ENCODE measurements at places on chromosomes 16 and 17.
A peak's percentile ranks its signal among the peaks of the same experiment; 100 is the strongest.

DNA sequence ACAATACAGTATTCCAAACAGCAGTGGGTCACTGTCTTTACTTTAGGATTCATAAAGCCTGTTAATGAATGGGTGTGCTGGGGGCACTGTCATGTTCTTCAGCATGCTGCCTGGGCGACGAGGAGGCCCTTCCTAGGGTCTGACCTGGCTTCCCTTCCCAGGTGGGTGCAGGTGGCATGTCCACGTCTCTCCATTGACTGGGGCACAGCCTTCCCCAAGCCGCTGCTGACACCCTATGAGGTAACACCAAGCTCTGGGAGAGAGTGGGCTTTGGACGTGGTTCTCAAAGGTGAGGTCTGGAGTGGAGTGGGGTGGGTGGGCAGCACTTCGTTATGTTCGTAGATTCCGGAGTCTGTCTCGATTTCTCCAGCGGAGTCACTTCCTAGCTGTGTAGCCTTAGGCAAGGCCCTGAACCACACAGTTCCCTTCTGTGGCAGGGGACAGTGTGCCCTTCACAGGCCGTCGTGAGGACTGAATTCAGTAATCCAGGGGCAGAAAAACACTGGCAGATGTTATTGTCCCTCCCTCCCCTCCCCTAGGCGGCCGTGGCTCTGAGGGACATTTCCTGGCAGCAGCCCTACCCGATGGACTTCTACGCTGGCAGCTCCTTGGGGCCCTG is 771 bp upstream of the OVCA2 start:
- DNase-seq: no peak

- DNase-seq: no peak
Observed at GRCh38 chr16:3836641-3837040, 43.9 kb downstream of the CREBBP start.

GRCh38 chr16:74717367-74717766 is 16.7 kb upstream of the MLKL start:
- no peak for DNase-seq

DNA sequence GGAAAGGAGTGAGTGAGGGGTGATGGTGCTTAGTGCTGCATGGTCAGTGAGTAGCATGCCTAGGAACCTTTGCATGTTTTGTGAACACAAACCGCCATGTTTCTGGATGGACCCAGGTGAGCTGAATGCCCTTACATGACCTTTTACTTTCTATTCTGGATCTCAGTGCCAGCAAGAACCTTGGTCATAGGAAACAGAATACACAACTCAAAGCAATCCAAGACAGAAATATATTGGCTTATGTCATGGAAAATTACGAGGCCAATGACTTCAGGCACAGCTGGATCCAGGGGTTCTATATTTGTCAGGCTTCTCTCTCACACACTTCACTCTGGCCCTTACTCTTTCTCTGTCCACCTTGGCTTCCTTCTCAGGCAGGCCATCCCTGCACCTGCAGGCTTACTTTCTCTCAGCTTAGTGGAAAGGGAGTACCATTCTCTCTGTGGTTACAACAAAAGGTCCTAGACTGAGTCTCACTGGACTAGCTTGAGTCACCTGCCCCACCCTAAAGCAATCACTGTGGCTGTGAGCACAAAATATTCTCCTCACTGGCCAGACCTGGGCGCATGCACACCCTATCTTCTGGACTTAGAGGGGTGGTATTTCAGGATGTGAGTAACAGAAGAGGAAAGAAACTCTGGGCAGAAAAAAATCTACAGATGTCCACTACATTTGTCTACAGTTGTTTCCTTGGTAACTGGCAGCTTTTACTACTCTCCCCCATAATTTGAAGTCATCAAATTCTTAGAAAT is 20.4 kb upstream of the CPNE2 start:
- DNase-seq: no peak

DNA sequence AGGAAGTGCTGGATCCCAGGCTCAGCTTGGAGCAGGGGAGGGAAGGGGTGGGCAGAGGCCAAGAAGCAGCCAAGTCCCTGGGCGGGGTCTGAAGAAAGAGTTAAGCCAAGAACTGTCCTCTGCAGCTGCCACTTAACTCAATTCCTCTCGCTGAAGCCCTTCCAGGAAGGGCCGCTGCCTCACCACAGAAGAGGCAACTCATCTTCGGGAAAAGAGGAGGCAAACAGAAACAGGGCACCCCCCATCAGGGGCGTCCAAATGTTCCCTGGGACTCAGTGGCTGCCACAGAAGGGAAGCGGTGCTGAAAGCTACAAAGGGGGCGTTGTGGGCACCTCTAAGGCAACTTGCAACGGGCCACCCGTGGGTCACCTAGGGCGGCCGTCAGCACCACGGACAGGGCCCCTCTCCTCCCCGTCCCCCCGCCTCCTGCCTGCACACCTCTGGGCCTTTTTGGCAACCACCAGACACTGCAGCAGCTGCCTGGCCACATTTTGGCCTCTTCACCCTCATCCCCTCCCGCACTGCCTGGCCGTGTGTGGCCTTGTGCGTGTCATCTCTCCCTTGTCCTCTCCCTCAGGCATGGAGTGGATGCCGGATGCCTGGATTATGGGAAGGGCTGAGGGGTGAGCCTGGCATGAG is 2.5 kb downstream of the TLCD3B start:
- no peak for DNase-seq

DNA sequence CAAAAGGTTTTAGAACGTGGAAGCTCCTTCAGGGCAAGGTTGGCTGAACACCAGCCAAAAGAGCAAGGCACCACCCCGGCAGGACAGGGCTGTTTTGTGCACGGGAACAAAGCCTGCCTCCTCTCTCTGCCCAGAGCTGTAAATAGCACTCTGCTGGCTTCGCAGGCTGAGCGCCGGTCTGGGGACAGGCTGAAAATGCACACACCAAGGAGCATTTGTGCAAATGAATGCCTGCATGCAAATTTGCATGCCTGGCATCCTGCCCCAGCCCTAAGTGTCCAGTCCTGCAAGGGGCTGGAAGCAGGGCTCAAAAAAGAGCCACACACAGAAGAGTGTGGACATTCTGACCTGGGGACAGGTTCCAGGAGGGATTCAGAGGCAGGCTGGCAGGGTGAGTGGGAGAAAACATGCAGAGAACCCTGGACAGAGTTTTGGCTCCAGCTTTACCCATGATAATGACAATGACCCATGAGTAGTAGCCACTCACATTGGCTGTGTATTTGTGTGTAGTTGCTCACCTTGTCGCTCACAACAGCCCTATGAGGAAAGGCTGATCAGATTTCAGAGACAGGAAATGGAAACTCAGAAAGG is 11.7 kb downstream of the ABAT start:
- DNase-seq: no peak

DNA sequence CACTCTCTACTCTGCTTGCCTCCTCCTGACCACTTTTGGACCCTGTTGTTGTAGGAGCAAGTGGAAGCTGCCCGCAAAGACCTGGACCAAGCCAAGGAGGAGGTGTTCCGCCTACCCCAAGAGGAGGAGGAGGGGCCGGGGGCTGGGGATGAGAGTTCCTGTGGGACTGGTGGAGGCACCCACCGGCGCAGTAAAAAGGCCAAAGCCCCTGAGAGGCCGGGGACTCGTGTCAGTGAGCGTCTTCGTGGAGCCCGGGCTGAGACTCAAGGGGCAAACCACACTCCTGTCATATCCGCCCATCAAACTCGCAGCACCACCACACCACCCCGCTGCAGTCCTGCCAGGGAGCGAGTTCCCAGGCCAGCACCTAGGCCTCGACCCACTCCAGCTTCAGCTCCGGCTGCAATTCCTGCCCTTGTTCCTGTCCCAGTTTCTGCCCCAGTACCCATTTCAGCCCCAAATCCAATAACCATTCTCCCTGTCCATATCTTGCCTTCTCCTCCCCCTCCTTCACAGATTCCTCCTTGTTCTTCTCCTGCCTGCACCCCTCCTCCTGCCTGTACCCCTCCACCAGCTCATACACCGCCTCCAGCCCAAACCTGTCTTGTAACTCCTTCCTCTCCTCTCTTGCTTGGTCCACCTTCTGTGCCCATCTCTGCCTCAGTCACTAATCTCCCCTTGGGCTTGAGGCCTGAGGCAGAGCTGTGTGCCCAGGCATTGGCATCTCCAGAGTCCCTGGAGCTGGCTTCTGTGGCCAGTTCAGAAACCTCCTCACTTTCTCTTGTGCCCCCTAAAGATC is 11.0 kb upstream of the PHKG2 start:
- no peak for DNase-seq

- no peak for DNase-seq
Observed at GRCh38 chr17:76841776-76842405, 26.3 kb upstream of the MGAT5B start.

DNA sequence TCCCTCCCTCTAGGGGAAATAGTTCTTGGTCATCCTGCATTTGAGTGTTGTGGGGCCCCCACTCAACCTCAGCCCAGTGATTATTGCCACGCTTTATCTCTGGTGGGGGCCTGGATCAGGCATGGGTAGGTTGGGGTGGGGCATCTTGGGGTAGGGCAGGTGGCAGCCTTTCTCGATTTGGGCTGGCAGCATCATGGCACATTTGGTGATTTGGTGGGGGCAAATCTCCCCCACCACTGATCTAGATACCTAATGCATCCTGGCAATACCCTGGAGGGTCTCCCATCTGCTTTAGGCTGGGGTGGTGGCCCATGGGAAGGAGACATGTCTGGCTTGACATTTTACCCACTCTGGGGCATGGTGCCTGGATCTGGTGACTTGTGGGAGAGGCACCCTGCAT is 40.2 kb downstream of the NLRP1 start:
- no peak for DNase-seq

- DNase-seq: no peak
Observed at GRCh38 chr16:70158261-70158939, 15.2 kb upstream of the CLEC18C start.

DNA sequence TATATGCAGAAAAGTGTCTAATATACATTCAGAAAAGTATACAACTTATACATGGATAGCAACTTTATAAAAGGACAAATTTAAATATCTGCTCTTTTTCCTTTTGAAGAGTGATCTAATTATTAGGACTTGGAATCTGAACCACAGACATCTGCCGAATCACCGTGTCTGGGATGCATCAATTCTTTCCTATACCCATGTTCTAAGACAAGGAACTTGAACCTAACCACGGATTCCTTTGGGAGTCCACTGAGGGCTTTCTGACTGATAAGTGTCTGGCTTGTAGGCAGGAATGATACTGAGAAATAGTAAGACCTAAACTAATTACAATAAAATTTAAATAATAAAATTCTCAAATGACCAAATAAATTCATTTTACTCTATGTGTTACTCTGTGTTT is 54.2 kb downstream of the NDEL1 start:
- no peak for DNase-seq

GRCh38 chr17:72192800-72193192 is 72.0 kb downstream of the SOX9 start:
- no peak for DNase-seq

GRCh38 chr17:69743091-69743490 is 328.6 kb downstream of the MAP2K6 start:
- no peak for DNase-seq

DNA sequence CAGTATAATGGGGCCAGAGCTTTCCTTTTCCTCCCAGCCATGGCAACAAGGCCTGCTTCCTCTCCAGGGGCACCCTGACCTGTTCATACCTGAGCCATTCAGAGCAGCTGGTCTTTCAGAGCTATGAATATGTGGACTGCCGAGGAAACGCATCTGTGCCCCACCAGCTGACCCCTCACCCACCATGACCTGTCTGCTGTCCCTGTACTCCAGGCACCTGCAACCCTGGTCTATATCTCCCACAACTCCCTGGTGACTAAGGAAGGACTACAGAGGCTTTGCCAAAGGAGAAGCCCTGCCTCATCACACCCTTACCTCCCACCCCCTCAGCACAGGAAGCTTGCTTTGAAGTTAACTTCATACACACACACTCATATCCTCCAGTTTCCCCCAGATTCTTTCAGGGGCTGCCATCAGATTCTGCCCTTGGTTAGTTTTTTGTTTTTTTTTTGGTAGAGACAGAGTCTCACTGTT is 6.0 kb downstream of the TMEM106A start:
- DNase-seq: peak; percentile 15

GRCh38 chr17:21538615-21539014 is 153.7 kb upstream of the KCNJ18 start:
- DNase-seq: no peak

GRCh38 chr16:49972280-49972679 is 52.7 kb upstream of the CNEP1R1 start:
- DNase-seq: no peak

- DNase-seq: no peak
Observed at GRCh38 chr16:35425270-35425669, 1965.9 kb downstream of the TP53TG3F start.

DNA sequence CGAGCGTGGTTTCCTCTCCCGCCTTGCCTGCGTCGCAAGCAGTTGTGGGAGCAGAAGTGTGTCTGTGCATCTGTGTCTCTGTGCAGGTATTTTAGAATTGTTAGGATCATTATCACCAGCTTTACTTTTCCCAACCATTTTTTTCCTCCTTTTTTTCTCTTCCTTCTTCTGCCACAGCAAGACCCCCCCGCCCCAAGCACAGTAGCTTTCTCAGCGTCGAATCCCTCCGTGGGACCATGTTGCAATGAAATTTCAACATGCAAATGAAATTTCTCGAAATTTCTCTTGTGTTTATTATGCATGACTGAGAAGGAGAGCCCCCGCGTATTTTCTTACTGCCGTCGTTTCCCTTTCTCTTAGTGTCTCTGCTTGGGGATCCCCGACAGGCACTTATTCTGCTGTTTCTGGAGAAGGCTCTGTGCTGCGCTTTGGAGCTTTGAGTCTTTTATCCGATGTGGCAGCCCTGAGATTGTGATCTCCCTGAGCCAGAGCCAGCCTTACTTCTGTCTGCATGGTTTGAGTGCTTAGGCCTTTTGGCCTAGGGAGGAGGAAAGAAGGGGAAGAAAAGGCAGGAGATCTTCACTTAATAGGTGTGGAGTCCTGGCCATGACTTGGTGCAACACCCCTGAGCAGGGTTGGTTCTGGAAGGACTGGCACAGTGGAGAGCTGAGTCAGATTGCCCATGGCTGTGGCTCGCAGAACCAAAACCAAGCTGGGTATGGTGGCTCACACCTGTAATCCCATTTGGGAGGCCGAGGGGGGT is 5.0 kb downstream of the ARMC7 start:
- DNase-seq: no peak

DNA sequence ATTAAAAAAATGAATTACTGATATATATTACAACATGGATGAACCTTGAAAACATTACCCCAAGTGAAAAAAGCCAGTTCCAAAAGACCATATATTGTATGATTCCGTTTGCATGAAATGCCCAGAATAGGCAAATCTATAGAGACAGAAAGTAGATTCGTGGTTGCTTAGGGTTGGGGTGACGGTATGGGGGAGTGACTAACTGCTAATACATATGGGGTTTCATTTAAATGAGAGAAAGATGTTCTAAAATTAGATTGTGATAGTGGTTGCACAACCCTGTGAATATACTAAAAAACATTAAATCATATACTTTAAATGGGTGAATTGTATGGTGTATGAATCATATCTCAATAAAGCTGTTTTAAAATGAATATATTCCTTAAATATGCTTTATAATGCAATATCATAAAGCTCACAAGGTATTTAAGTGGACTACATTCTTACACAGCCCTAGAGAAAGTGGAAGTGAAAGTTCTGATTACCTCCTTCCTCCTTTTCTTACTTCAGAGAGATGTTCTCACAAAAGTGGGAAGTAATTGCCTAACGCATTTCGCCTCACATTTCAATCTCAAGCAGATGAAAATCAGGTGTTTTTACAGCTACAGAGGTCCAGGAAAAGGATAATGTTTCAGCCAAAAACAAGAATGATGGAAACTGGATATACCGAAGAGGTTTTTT is 142.7 kb upstream of the GNAO1 start:
- DNase-seq: no peak

GRCh38 chr16:30142672-30143346 is 19.8 kb upstream of the MAPK3 start:
- DNase-seq: no peak

All from stimulated activated CD4-positive, alpha-beta T cell treated with anti-CD3 and anti-CD28 coated beads, Interleukin-15, amount 100 ng/mL, for 48 hours (primary cell).